T-helper 17 cell (primary cell): ENCODE measurements at places on chromosomes 4 and X. TPM values are rescaled to one million over a fixed set of nuclear protein-coding genes. Genes with fewer than 3 reads are reported as not detected.
A peak's percentile ranks its signal among the peaks of the same experiment; 100 is the strongest.

The LEF1 gene
- total RNA-seq = 319 TPM

The HTRA3 gene
- total RNA-seq = not detected

The CDS1 gene
- 0.47 TPM for total RNA-seq

GRCh38 chr4:26884026-26884425 lies 23.4 kb downstream of the STIM2 start:
- DNase-seq = no peak

- no peak for DNase-seq
These were observed 512.0 kb upstream of the FAT1 start for GRCh38 chr4:187235456-187236170.

- peak; percentile 67 for DNase-seq
These were observed 16.8 kb downstream of the FGFR3 start for GRCh38 chr4:1809754-1810502.

DNA sequence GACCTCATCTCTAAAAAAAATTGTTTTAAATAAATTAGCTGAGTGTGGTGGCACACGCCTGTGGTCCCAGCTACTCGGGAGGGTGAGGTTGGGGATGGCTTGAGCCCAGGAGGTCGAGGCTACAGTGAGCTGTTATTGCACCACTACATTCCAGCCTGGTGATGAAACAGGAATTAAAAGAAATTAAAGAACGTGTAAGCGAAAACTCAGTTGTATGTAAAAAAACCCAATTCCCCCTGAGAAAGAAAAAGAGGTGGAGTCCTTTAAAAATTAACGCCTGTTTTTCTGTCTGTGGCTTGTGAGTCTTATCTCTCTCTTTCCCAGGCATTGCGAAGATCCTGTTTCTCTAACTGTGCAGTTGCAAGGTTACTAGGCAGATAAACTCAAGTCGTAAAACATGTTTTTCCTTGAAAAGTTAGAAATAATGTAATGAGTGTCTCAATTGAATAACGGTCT lies 22.1 kb downstream of the EPGN start:
- DNase-seq = no peak

DNA sequence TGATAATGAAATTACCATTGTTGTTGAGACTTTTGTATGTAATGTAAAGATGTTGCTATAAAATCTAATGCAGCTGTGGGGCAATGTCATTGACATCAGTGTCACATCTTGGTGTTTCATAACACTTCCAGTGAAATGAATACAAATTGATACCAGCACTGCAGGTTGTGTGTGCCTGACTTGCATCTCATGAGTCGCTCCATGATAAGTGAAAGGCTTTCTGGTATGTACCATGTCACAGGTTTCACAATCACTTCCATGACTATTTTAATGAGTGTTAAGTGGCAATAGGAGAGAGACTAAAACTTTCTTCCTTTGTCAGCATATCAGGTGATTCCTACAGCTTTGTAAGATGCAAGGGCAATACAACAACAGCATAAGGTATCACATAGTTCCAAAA lies 94.4 kb downstream of the ABCB7 start:
- DNase-seq = no peak

DNA sequence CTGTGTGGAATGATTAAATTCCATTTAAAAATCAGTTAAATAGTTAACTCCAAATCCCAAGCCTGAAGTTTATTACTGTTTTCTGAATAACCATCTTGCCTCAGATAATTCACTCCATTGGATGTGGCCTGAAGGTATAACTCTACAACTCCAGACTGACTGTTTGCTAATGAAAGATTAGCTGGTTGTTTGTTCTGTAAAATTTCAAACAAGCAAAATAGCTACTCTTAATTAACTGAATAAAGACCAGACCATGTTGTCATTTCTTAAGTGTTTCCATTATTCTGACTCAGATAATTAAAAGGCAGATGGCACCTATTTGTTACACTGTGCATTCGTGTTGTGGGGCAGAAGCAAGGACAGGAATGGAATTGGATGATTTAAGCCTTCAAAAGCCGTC lies 78.5 kb upstream of the DDIT4L start:
- DNase-seq = no peak

DNA sequence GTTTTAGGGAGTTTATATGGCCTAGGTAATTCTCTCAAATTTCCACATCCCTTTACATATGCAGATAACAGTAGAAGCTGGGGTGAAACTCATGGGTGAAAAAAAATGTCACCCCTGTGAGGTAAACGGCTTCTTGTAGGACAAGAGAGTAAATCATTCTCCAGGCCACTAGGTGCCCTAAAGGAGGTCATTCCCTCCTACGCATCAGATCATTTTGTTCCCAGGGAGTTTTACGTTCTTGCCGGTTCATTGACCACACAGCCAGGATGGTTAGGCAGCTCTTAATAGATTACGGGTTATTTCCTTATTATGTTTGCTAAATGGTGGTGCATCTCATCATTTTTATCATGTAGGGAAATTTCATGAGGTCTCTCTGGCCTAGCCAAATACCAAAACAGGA lies 225.8 kb upstream of the NOCT start:
- no peak for DNase-seq

GRCh38 chr4:169254546-169254983 lies 16.2 kb downstream of the SH3RF1 start:
- no peak for DNase-seq

GRCh38 chr4:57158221-57158620 lies 48.0 kb upstream of the IGFBP7 start:
- no peak for DNase-seq

DNA sequence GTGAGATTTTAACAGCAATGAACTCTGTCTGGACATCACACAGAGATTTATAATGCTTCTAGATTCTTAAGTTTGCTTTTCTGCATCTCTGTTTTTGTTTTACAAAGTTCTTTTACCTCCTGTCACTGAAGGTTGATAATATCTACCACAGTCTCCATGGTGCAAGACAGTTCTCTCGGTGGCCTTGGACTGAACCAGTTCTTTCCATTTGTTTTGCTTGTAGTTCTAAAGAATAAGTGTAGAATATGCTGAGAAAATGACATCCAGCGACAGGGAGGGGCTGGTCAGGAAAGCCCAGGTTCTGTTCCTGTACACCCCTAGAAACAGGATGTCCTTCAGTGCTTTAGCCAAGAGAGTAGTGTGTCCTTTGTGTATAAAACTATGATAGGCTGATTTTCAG lies 1079.5 kb upstream of the INTU start:
- no peak for DNase-seq

- DNase-seq = no peak
These were observed 70.1 kb downstream of the CENPC start for GRCh38 chr4:67475155-67475554.

GRCh38 chrX:68842781-68843581 lies 14.2 kb downstream of the EFNB1 start:
- no peak for DNase-seq

GRCh38 chr4:76087007-76087769 lies 12.7 kb downstream of the ART3 start:
- no peak for DNase-seq

- no peak for DNase-seq
These were observed 57.2 kb downstream of the BMP15 start for GRCh38 chrX:50967736-50968135.

GRCh38 chrX:133493366-133493765 lies 78.1 kb upstream of the GPC4 start:
- DNase-seq = no peak
